ENCODE measurements at places on chromosomes 7 and 10. TPM values are rescaled to one million over a fixed set of nuclear protein-coding genes. Genes with fewer than 3 reads are reported as not detected.

Gene CRHR2
- polyA plus RNA-seq, result not detected

Gene NME8
- polyA plus RNA-seq, result not detected

Gene KIN
- 24.3 TPM for polyA plus RNA-seq

Gene IGFBP3
- 10.5 TPM for polyA plus RNA-seq

Gene PRSS37
- polyA plus RNA-seq, result 1.6 TPM

Gene MMRN2
- polyA plus RNA-seq, result 0.52 TPM

Gene LIPN
- not detected for polyA plus RNA-seq

Gene EPHB4
- polyA plus RNA-seq, result not detected

Gene CCL24
- not detected for polyA plus RNA-seq

All from Purkinje cell (primary cell).